Left kidney (tissue), 8 donors: ENCODE measurements at places on chromosomes 7 and 10.

DNA sequence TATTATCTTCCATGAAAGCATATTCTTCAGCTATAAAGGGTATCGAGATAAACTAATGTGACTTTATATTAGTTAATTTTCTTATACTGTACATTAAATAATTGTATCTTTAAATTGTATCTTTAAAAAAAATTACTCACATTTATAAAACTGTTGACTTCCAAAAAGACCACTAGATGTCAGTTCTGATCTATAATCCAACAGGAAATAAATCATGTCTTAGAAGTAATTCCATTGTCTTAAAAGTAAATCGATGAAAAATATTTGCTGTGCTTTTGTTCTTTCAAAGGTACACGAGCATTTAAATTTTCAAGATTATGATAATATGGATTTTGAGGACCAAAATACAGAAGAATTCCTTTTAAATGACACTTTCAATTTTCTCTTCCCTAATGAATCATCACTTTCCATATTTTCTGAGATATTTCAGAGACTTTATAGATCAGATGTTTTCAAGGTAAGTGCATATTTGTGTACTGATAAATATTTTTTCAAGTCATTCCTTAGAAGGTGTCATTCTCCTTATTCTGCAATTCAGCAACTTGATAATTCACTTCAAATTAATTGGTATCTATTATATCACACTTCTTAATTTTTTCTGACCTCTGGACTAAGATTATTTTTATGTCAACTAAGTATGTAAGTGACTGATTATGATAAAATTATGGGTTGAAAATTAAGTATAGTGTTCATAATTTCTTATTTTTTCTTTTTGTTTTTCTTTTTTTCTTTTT lies 138.5 kb downstream of the CPED1 start:
- DNase-seq, result no peak

- no peak for DNase-seq
Measured at GRCh38 chr10:5817322-5818047, 4.3 kb upstream of the GDI2 start.

DNA sequence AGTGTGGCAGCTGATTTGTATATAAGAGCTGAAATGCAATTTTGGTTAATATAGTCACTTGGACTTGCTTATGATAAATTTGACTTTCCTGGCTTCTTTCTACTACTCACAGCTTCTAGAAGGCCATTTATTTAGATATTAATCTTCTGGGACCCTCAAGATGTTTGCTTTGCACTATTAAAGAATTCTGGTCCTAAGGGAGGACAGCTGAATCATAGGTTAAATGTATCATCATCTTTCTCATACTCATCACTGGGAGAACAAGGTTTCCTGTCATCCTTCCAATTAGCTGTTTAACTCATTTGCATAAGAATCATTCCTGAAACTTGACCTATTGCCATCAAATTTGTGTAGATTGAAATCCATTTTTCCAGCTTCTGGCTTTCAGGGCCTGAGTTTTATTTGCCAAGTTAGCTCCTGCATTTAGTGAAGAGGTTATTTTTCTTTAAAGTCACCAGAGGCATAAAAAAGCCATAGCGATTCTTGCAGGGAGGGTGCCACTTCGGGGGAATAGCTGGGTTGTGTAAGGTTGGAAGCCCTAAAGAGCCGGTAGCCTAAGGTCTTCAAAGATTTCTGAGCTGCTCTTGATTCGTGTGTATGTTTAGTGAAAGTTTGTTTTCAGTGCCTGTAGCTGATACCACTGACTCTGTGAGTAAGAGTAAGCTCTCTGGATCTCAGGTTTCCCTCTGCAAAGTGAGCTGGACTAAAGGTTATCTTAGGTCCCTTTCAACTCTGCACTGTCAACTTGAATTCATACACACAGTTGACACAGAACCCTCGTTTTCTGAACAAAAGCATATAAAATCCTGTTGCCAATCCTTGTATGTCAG lies 4.3 kb downstream of the MAP3K8 start:
- no peak for DNase-seq

DNA sequence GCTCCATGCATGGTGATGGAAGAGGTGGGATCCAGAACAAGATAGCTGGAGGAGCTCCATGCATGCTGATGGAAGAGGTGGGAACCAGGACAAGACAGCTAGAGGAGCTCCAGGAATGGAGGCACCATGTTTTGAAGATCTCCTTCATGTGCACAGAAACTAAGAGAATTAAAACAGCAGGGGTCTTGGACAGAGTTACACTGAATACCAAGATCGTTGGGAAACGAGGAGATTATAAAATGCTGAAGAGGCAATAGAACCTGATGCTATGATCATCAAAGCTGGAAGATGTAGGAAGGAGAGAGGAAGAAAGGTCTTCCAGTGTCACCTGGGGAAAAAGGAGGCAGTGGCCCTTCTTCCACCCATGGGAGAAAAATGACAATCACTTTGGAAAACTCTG lies 193.6 kb upstream of the PFKP start:
- DNase-seq, result no peak

- DNase-seq, result no peak
Measured at GRCh38 chr10:21279217-21279575, 246.3 kb downstream of the SKIDA1 start.

GRCh38 chr10:130138479-130138866 lies 2.3 kb downstream of the GLRX3 start:
- DNase-seq, result no peak

DNA sequence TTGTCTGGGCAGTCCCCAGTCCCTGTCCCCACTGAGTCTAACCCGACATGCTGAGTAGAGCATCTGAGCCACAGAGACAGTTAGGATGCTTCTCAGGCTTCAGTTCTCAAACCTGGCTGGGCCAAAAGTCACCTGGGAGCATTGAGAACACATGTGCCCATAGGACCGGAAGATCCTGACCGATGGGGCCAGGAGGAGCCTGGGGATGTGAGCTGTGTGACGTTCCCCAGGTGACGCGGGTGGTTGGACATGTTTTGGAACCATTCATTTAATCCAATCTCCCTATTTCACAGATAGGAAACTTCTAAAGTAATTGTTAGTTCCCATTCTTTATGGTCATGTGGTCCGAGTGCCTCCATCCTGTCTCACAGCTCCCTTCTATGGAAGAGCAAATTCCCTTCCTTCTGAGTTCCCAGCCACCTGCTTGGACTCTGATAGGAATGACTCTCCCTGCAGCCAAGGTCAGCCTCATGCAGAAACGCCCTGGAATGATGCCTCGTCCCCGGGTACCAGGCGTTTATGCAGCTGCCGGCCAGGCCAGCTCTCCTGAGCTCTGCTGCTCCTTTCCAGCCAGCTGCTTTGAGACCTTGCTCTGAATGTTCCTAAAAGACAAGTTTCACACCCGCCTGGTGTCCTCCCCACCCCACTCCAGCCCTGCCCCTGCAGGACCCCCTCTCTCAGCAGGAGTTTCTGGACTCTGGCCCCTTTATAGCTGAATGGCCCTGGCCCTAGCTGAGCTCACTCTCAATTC lies 166.5 kb upstream of the RHEB start:
- DNase-seq, result no peak

DNA sequence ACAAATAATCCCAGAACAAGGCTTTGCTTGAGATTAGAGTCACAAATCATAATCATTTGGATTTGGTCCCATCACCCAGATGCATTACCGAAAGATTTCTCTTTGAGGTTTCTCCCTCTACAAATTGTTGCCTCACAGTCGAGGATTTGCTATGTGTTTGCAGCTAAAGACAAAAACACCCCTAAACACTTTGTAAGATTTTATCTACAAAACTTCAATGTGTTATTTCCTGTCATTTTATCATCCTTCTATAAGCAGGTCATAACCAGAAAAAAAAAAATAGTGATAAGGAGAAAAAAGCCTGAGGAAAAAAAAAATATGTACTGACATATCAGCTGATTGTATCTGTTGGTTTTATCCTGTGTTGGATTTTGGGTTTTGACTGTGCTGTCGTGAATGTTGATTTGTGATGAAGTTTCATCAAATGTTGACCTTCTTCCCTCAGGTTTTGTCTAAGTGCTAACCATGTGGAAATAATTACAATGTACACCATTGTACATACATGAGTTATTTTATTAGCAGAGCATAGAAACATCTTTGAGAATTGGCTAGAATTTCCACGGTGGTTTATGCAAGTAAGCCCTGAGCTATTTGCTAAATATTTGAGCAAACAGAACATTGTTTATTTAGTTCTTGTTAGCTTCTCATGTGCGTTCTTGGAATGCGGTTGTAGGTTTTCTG lies 274.4 kb downstream of the NEBL start:
- no peak for DNase-seq

GRCh38 chr10:95675403-95676116 lies 18.2 kb downstream of the TCTN3 start:
- DNase-seq, result no peak

DNA sequence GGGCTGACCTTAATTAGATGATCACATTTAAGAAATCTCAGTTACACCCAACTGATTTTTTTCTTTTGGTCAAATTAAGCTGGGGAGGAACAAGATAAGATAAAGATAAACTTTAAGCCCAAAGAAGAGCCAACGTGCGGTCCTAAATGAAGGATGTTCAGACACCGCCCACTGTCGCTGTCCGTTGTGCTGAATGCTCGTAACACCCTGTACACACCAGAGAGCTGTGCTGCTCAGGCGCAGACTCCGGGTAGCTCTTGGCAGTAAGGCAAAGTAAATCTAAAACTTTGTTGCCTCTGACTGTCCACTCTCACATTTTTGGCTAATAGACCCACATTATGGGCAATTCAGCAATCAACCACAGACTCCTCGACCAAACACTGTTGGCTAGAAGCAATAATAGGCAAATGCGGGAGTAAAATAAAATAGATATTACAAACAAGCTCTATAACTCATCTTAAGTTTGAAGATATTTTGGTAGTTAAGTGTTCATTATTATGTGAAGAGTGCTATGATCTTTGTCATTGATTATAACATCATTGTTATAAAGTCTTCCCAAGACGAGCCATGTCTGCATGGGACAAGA lies 57.1 kb downstream of the PLPP4 start:
- DNase-seq, result peak; percentile 77

- DNase-seq, result peak; percentile 52
Measured at GRCh38 chr10:91162495-91163268, 57.8 kb upstream of the PCGF5 start.

- DNase-seq, result no peak
Measured at GRCh38 chr10:7659560-7659959, 7.2 kb downstream of the ITIH5 start.

- DNase-seq, result no peak
Measured at GRCh38 chr10:44830022-44830421, 81.1 kb upstream of the TMEM72 start.

DNA sequence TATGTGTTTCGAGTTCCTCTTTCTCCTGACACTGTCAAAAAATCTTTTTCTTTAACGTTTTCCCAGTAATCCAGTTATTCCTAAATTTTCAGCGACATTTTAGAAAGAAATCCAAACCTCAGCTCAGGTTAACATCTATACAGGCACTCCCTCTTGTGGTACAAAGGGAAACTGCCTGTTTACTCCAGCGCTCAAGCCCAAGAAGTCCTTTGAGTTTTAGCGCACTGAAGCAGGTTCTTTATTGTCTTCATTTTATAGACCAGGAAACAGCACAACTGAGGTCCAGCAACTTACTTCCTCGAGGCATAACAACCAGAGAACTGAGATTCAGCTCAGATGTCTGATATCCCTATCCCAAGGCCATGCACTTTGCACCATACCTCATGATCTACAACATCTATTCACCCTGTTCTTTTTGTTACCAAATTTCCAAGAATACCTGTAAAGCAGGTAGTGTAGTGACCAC lies 287.2 kb upstream of the MKLN1 start:
- DNase-seq, result peak; percentile 64

GRCh38 chr10:128448796-128449195 lies 322.6 kb upstream of the MKI67 start:
- DNase-seq, result no peak

GRCh38 chr10:11740907-11741306 lies 1.3 kb upstream of the ECHDC3 start:
- DNase-seq, result no peak

DNA sequence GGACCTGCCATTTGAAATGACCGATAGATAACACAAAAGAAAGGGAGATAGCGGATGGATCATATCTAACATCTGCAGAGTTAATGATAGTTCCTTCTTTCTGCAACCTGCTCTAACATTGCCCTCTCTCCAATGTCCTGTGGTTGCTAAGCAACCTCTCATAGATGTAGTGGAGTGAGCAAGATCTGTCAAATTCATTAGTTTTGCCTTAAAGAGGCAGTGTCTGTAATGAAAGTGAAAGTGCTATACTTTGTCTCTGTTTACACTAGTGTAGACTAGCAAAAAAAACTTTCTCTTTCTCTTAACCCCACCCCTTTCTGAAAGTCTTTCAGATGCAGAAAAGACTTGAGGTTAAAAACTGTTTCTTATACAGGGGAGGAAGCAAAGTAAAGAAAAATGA lies 1196.9 kb downstream of the SORCS3 start:
- DNase-seq, result peak; percentile 42

- DNase-seq, result no peak
Measured at GRCh38 chr7:99392046-99392445, 16.4 kb downstream of the PDAP1 start.

- peak; percentile 72 for DNase-seq
Measured at GRCh38 chr10:107814865-107815487, 650.5 kb upstream of the SORCS1 start.

GRCh38 chr10:1938317-1938716 lies 201.0 kb upstream of the ADARB2 start:
- DNase-seq, result no peak

DNA sequence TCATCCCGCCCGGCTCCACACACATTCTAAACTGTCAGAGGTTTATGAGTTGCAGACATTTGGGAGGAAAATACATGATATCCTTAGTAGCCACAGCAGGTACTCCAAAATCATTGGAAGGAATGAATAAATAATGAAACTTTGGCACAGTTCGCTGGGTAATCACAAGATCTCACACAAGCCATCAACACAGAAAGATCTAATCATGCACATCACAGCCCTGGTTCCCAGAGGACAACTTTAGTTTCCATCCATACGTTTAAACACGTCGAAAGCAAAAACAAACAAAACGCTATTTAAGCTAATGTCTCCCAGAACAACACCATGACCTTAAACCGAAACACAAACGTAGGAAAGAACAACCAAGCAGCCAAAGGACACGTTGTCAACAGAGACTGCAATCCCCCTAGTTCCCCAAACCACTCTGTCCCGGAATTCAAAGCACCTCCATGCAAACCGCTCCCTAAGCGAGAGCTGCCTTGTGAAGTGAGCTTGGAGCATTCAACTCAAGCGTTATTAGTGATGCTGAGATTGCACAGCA lies 12.3 kb downstream of the SVIL start:
- DNase-seq, result no peak

GRCh38 chr10:14192746-14193145 lies 138.0 kb downstream of the FRMD4A start:
- no peak for DNase-seq

DNA sequence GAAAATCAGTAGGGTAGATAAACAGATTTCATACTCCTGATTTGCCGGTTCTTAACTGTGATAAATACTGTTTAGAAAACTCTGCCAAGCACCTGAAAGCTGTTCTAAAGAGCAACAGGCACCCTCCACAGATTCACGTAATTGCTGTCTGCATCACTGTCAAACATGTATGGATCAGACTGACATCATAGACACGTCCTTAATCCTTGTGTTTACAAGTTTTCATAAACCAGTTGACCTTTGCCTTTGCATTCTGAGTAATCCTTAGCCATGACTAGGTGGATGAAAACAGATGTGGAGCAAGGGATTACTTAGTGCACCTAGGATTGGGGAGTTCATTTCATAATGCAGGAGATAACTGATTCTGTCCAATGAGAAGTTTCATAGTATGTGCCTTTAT lies 41.6 kb downstream of the SLC39A12 start:
- DNase-seq, result no peak
